ENCODE measurements at places on chromosomes 6 and 20. TPM values are rescaled to one million over a fixed set of nuclear protein-coding genes. Genes with fewer than 3 reads are reported as not detected.

CDC5L gene
- 29.7 TPM for total RNA-seq

GCNT2 gene
- 3.0 TPM for total RNA-seq

PXT1 gene
- total RNA-seq = not detected

EFHC1 gene
- 18.2 TPM for total RNA-seq

SLC22A2 gene
- total RNA-seq = not detected

TMC2 gene
- not detected for total RNA-seq

BTNL2 gene
- not detected for total RNA-seq

MDFI gene
- 150 TPM for total RNA-seq

NCOA7 gene
- total RNA-seq = 14.7 TPM

MYMX gene
- total RNA-seq = not detected

AIF1 gene
- total RNA-seq = not detected

C20orf144 gene
- total RNA-seq = 0.07 TPM

DLL1 gene
- total RNA-seq = 18.8 TPM

CLPSL2 gene
- total RNA-seq = not detected

EYA2 gene
- total RNA-seq = not detected

DPPA5 gene
- total RNA-seq = not detected

LRP11 gene
- 42.0 TPM for total RNA-seq

RNF144B gene
- 17.5 TPM for total RNA-seq

EIF2S2 gene
- 144 TPM for total RNA-seq

ZGPAT gene
- total RNA-seq = 17.1 TPM
